ENCODE measurements at places on chromosomes 3 and 15.

DNA sequence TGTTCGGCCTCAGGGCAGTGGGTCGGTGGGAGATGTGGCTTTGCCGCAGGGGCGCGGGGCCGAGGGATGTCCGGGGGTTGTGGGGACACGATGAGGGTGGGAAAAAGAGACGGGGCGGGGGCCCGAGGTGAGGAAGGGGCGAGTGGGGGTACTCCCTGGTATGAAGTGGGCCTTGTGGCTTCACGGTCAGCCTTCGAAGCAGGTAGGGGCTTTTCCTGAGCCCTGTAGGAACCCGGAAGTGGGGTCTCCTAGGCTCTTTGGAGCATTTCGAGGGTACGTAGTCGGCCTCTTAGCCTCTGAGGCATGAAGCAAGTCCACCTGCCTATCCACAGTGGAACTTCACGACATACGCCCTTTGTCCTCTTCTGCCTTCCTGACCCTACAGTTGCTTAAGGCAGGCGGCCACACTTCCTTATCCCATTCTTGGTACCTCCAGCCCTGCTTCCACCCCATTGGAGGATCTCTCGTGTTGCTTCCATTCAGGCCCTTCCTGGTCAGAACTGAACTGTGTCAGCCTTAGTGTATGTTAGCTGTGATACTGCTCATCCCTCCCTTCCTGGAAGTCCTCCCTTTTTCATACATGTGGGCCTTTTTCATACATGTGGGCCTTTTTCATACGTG is 389 bp downstream of the ARPC4 start:
- DNase-seq: no peak

DNA sequence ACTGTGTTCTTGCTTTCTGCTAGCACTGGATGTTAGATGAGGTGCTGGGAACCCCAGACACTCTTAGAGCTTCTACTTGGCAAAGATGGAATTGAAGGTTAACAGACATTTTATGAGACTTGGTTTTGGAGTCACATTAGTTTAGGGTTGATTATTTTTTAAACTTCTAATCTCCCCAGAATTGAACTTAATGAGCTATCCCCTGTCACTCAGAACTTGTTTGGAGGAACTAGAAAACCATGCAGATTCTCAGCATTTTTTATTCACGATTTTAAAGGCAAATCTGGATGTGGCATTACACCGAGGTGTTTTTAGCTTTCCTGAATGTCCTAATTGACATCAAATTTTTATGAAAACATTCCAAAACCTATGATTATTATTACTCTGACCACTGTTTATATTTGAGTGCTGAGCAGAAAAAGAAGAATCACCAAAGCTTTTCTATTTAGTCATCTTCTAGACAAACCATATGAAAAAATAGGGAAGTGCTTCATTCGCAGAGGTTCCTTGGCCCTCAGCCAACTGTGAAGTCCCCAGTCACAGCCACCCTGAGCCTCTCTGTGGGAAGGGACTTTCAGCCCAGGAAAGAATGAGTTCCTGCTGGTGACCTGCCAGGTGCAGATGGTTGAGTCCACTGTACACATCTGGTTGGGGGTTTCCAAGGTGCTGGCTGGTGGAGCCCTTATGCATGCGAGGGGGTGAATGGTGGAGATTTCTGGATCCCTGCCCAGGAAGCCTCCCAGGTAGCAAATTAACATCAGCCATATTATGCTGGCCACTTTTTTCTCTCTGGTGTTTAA is 196.0 kb upstream of the TOPAZ1 start:
- no peak for DNase-seq

- DNase-seq: no peak
These were observed 212.5 kb downstream of the TCF12 start for GRCh38 chr15:57130956-57131355.

GRCh38 chr15:57662091-57662744 is 44.3 kb upstream of the POLR2M start:
- DNase-seq: no peak

- DNase-seq: no peak
These were observed 480.5 kb upstream of the CBLB start for GRCh38 chr3:106349191-106349881.
